T1000 (cell line): ENCODE measurements at places on chromosomes 7 and 10.

- peak; percentile 10 for DNase-seq
These were observed 58.7 kb upstream of the PRPS1L1 start for GRCh38 chr7:18086165-18087025.

- no peak for DNase-seq
These were observed 47.9 kb downstream of the RBM33 start for GRCh38 chr7:155692317-155692716.

DNA sequence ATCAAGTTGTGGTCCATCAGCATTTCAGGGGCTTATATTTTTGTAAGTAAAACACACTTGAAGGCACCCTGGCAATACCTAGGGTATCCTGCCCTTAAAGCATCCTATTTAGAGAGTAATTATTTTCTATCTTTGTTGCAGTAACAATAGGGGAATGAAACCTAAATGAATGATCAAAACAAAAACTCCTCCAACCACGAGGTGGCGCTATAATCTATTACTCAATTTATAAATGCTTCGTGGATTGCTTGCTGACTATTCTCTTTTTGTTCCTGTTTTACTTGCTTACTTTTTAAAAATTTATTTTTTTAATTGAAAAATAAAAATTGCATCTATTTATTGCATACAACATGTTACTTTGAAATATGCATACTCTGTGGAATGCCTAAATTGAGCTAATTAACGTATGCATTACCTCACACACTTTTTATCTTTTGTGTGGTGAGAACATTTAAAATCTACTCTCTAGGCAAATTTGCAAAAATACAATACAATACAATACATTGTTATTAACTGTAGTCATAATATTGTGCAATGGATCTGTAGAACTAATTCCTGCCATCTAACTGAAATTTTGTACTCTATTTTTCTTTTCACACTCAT is 147.7 kb upstream of the BMPER start:
- DNase-seq, result no peak

GRCh38 chr10:89399956-89400355 is 7.5 kb downstream of the IFIT1 start:
- no peak for DNase-seq

DNA sequence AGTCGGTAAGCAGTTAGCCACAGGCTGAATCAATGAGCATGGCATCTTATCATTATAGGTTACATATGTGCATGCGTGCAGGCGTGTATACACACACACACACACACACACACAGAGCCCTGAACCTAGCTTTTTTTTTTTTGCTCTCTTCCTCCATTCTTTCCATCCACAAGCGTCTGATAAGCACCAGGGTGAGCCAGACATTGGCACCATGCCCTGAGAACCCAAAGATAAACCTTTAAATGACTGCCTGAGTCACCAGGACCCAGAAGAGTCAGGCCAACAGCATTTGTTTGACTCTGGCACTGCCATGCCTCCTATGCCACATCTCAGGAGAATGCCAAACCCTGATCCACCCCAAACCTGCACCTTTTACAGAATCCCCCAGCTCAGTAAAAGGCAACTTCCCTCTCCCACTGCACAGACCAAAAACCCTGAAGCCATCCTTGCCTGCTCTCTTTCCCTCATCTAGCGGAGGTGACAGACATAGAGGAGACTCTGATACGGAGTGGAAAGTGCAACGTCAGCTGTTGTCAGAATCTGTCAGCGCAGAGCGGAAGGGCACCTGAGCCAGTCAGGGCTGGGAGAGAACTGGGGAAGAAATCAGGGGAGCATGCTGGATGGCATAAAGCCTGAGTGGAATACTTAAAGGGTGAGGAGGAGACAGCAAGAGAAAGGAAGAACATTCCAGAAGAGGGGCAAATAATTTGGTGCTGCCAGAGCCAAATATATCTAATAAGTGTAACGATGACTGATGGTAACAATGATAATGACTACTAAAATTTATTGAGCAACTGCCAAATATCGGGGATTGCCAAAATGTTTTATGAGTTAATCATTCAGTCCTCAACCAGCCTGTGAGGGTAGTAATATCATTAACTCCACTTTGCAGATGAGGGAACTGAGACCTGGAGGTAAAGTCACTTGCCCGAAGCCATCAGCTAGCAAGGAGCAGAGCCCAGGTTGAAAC is 3.2 kb downstream of the PARP12 start:
- peak; percentile 62 for DNase-seq

DNA sequence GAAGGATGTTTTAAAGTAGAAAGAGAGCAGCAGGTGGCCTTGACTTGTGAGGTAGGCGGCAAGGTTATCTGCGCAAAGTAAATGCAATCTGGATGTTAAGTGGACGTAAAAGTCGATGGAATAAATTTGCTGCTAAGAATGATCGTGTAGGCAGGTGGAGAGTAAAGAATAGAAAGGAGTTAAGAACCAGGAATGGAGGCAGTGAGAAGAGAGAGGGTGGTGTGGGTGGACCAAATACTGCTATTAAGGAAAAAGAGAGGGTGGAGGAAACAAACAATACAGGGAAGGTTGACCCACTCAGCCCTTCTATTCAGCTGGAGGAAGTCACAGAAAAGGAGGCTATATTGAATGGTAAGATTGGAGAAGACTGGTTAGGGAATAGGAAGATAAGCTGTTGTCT is 1.9 kb upstream of the CUL1 start:
- no peak for DNase-seq

GRCh38 chr7:47337531-47337930 is 244.4 kb downstream of the TNS3 start:
- no peak for DNase-seq

- DNase-seq, result no peak
These were observed 313.3 kb downstream of the ACTR3B start for GRCh38 chr7:153072806-153073205.

GRCh38 chr7:110664803-110665202 is 426.1 kb upstream of the LRRN3 start:
- no peak for DNase-seq

DNA sequence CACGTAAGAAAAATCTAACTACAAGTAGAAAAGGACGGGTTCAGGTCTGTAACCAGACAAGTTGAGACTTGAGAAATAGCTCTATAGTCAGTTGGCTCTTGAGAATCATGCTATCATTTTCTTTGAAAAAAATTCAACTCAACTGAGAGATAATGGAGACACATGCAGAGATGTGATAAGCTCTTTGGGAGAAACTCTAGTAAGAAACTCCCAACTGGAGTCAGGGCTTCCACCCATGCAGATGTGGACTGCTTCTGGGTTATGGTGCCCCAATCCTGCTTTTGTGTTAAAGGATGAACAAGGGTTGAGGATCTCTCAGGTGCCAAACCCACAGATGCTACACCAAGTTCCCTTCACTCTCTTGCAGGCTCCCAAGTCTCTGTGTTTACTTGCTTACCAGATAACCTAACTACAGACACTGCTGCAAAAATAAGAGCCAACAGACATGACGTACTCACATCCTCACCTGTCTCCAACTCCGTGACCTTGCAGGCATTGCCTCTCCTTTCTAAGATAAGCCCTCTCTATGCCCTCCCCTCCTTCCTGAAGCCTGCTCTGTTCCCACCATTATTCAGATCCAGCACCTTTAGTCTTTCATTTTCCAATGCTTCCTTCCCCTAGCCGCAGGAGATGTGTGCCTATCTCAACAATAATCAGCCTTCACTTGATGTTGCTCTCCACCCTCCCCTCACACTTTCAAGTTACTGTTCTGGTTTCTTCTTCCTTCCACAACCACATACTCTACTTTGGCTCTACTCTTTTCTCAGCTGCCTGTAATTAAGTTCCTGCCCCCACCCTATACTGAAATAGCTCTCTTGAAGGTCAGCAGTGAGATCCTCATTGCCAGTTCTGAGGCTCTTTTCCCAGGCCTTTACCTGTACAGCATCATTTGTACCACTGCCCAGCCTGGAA is 130.0 kb downstream of the ICA1 start:
- no peak for DNase-seq

DNA sequence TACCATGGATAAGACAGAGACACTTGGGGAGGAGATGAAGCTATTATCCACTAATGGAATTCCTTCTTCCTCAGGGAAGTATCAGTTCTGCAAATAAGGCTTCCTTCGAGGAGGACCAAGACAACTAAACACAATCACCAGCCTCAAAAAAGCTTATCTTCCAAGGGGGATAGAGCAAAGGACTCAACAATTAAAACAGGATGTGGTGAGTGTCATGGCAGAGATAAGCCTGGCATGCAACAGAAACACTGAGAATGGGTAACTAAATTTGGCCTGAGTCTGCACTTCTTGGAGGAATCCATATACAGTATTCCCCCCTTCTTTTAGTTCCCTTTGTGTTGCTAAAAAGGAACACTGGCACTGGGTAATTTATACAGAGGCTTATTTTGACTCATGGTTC is 1285.2 kb downstream of the GATA3 start:
- DNase-seq, result no peak

- DNase-seq, result no peak
These were observed 54.1 kb downstream of the MTERF1 start for GRCh38 chr7:91826377-91826776.

- DNase-seq, result peak; percentile 2
These were observed 395.5 kb upstream of the POM121L12 start for GRCh38 chr7:52639981-52640380.

- DNase-seq, result no peak
These were observed 3.9 kb upstream of the FAS start for GRCh38 chr10:88986549-88987242.

DNA sequence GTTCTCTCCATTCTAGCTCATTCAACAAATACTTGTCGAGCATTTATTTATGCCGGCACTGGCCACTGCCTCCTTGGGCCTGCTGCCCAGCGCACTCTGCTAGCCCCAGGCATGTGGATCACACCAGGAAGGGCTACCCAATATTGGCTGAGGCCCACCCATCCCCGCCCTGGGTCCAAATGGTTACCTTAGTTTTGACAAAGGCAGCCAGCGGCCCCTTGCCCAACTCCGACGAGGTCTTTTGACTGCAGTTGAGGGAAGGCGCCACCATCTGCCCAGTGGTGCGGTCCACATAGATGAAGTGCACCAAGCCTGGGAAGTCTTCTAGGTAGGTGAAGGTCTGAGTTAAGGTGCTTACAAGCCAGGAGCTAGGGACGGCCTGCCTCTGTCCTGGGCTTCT is 7.2 kb upstream of the PYROXD2 start:
- DNase-seq, result no peak

DNA sequence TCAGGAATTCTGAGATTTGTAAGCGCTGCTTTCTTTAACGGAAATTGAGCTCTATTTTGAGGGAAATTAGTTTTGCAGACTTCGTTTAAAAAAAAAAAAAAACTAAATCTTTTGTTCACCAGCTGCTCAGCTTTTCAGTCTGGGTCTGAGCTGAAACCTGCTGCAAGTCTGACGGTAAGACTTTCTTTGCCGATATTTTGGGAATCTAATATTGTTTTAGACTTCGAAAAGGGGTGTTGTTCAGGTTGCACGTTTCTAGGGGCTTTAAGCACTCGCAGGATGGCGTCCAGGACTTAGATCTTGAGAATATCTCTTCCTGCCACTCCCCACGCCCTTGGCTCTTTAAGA is 1.8 kb upstream of the MEOX2 start:
- DNase-seq, result no peak

DNA sequence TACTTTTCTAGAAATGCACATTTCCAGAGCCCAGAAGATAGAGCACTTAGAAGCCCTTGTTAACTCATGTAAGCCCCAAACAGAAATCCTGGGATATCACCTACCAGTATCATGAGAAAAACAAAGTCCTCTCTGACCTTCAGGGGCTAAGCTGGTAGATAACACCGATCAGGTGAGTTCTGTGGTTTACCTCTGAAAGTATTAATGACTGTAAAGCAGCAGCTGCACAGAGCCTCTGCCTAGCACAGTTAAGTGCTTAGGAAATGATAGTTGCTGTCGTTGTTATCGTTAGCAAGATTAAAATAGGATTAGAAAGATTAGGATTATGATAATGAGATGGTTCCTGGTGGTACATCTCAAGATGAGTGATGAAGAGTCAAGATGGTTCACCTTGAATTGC is 64.9 kb downstream of the PLXNA4 start:
- no peak for DNase-seq

- no peak for DNase-seq
These were observed 403.5 kb upstream of the ANKRD30A start for GRCh38 chr10:36721871-36722270.

- DNase-seq, result no peak
These were observed 68.5 kb downstream of the AGK start for GRCh38 chr7:141619745-141620144.

DNA sequence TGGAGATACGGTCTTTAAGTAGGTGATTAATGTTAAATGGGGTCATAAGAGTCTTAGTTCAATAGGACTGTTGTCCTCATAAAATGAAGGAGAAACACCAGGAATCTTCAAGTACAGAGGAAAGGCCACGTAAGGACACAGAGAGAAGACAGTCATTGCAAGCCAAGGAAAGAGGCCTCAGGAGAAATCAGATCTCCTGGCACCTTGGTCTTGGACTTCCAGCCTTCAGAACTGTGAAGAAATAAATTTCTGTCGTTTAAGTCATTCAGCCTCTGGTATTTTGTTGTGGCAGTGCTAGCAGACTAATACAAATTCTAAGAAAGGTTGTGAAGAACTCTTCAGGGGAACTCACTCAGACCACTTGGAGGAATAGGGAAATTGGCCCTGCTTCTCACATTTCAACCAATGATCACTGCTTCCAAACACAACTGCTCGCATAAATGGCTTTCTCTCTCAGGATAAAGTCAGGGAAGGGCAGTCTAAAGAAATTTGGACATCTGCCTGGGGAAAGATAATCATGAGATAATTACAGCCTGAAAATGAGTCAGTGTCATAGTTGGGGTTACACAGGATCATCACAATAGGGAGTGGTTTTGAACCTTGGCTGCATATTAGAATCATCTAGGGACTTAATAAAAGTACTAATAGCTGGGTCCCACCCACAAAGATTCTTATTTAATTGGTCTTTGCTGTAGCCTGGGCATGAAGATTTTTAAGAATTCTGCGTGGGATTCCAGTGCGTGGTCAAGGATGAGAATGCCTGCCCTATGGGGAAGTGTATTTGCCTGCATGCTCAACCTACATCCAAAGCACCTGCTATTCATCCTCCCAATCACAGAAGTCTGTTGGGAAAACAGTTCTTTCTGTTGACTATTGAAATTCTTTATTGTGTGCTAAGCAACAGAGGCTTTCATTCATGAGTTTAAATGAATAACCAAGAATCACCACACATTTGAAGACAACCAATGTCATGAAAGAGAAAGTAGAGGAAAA is 310.6 kb upstream of the PLXDC2 start:
- DNase-seq, result no peak

DNA sequence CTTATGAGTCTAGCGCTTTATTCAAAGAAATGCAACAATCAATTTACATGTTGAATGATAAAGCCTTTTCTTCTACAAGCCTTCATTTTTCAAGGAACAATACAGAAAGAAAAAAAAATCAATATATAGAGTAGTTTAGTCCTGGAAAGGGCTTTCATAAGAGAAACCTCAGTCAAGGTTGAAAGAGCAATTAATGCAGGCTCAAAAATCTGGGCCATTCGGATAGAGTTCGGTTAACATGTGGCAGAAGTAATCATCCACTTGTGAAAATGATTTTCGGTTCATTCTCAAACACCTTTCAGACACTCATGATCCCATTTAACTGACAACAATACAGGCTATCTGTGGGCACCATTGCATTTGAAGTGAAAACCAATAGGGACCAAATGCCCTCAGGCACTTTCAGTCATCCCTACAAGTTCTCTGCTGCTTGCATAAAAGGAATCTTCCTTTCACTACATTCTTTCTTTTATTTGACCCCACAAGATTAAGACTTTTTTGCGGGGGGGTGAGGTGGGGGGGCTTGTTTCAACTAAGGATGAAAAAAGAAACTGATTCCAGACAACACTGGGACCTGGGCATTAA is 177.9 kb downstream of the RNF133 start:
- no peak for DNase-seq
